ENCODE measurements at places on chromosomes 6 and 20.

- no peak for DNase-seq
Observed at GRCh38 chr6:38646166-38646878, 6.6 kb upstream of the BTBD9 start.

- DNase-seq = peak; percentile 14
Observed at GRCh38 chr6:41269166-41269565, 17.3 kb downstream of the TREM1 start.

DNA sequence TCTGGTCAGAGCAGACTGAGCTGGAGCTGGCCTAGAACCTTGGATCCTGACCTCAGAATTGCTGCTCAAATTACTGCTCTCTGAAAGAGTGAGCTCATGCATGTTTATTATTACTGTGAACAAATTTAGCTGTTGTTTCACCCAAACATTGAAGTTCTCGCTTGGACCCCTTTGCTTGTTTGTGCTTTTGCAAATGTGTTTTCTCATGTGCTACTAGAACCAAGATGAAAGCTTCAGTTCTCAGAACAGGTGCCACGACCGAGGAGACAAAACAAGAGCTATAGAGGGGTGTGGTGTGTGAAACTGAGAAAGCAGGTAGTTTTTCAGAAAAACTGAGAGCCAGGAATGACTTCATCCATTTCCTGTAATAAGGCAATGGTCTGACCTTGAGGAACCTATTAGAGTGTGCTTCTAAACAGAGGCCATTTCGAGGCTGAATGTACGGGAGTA, 50.0 kb upstream of the ESR1 start:
- DNase-seq = no peak

DNA sequence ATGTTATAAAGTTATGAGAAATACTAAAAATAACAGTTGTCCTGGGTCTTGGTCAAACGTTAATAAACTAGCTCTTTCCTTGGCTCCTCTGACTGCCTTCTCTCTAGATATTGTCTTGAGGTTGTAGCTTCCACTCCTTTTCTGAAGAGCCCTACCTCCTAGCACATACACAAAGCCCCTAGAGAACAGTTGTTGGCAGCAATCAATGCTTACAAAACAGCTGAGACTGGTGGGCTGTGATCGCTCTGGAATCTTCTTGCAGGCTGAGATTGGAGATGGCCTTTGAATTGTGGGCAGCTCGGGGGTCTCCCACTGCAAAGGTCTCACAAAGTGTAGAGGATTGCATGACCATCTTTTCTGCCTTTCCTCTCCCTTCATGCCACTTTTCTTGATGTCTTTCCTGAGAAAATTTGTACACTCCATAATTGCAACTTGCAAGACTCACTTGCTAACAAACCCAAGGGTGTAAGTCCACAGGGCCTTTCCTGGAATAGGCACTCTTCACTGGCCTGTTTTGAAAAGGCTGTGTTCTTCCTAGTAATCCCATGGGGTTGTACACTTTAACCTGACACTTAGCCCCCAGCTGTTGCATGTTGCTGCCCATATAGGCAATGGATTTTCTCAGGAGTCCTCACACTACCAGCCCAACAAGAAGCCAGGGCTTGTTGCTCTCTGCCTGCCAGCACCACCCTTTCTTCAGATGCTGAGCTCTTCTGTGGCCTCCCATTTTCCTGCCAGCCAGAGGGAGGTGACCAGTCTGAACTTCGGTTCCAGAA, 99.9 kb downstream of the TCP11 start:
- DNase-seq = no peak

DNA sequence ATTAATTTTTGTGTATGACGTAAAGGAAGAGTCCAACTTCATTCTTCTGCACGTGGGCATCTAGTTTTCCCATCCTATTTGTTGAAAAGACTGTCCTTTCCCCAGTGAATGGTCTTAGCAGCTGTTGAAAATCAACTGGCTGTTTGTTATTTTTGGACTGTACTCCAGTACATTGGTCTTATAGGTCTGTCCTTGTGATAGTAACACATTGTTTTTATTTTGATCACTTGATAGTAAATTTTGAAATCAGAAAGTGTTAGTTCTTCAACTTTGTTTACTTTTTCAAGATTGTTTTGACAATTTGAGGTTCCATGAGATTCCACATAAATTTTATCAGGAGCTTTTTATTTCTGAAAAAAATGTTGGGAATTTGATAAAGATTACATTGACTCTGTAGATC, 280.2 kb upstream of the FOXQ1 start:
- DNase-seq = no peak

- no peak for DNase-seq
Observed at GRCh38 chr6:144580771-144581170, 295.6 kb downstream of the UTRN start.

DNA sequence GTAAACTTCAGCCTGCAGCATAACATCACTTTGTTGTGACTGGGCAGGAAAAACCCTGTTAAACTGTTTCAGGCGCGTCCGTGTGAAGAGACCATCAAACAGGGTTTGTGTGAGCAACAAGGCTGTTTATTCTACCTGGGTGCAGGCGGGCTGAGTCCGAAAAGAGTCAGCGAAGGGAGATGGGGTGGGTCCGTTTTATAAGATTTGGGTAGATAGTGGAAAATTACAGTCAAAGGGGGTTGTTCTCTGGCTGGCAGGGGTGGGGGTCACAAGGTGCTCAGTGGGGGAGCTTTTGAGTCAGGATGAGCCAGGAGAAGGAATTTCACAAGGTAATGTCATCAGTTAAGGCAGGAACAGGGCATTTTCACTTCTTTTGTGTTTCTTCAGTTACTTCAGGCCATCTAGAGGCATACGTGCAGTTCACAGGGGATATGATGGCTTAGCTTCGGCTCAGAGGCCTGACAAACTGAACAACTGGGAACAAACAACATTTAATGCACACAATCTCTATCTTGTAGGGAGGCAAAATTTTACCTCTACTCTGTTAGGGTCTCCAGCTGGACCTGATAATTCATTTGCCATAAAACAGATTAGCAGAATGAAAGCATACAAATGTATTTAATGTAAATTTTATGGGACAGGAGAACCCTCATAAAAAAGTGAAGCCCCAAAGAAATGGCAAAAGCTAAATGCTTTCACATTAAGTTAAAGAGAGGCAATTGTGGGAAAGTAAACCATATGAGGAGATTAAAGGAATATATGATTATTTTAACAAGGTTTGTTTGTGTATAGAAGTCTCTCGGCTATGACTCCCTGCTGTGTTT, 58.3 kb upstream of the HFE start:
- DNase-seq = no peak

- DNase-seq = peak; percentile 50
Observed at GRCh38 chr20:8790442-8791074, 278.3 kb upstream of the PLCB4 start.

DNA sequence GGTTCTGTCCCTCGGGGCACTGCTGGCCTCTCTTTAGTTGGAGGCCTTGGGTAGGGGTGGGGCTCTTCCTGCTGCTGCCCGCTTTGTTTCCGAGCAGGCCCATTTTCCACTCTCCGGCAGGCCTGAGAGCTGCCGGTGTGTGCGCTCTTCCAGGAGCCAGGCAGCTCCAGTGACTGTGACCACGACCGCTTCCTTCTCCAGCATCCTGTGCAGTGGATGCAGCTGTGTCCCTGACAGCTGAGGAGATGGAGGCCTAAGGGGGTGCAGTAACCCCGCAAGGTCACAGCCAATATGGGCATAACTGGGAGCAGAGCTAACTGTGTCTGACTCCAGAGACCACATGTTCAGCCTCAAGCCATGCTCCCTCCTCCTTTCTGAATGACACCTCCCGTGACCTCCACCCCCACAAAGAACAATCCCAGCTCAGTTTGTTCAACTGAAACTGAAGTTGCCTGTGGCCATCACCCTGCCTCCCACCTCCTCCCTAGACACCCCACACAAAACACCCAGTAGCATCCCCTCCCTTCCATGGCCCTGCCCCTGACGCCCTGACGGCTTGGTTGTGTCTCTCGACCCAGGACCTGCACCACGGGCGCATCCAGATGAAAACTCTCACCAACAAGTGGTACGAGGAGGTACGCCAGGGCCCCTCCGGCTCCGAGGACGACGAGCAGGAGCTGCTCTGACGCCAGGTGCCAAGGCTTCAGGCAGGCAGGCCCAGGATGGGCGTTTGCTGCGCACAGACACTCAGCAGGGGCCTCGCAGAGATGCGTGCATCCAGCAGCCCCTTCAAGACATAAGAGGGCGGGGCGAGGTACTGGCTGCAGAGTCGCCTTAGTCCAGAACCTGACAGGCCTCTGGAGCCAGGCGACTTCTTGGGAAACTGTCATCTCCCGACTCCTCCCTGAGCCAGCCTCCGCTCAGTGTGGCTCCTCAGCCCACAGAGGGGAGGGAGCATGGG, 27.8 kb downstream of the SPATA2 start:
- no peak for DNase-seq

DNA sequence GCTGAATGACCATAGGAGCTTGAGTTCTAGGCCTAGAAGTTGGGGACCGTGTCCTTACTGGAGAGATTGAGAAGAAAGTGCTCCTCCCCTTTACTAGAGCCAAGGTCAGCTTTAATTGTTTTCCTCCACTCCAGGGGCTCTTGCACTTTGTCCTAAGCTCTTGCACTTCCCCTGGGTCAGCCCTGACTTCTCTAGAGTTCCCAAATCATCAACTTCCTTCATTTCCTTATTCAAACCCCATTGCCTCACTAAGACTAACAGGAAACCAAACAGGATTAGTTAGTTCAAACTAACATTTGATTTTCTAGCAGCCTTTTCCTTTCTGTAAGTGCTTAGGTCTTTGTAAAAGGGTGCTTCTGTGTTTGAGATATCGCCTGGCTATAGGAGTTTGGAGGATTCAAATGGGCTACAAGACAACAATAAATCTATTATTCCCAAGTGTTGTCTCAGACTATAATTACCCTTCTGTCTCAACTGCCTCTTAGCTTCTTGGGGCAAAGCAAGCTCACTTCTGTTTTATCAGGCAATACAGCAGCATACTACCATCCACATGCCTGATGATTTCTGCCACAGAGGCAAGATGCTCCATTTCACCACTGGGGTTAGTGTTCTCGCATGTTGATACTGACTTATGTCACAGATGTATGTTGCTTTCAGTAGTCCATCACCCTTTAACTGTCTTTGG, 12.8 kb upstream of the DTNBP1 start:
- DNase-seq = peak; percentile 64

GRCh38 chr6:1622220-1622850, 12.6 kb downstream of the FOXC1 start:
- DNase-seq = no peak

DNA sequence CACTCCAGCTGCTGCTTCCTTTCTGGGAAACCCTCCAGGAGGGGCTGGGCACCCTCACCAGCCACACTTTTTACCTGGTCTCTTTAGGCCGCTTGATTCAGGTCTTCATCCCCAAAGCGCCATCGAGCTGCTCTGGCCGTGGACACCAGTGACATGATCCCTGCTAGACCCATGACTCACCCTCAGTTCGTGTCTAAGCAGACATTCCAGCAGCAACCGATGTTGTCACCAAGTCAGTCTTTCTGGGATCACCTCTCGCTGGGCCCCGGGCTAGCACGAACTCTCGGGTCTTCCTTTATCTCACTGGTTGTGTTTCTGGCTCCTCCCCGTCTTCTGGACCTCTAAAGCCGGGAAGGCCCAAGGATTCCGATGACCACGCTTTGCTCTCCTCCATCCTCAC, 43.0 kb upstream of the GPR31 start:
- DNase-seq = no peak

DNA sequence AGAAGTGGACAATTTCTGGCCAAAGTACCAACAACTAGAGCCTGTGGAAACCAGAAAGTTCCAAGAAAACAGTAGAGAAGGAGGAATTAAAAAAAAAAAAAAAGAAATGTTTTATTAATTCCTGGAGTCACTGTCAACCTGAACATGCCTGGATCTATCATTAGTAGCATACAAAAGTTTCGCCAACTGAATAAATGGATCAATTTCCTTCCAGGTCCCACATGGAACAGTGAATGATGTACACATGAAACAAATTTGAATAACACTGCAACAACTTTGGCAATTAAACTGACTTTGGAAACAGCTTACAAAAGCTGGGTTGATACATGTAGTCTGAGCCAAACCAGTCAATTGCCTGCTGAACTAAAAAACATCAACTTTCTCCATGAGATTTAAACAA, 90.0 kb upstream of the HMGCLL1 start:
- no peak for DNase-seq

DNA sequence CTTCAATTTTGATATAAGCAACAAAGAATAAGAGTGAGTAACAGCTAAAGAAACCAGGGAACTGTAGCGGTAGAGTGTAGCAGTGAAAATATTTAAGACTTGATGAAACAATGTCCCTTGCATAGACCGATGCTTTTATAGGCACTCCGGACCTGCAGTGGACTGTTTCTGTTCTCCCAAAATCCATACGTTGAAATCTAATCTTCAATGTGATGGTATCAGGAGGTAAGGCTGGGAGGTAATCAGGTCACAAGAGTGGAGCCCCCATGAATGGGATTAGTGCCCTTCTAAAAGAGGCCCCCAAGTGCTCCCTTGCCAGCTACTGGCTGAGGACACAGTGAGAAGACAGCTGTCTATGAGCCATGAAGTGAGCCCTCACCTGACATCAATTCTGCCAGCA, 260.4 kb downstream of the ADGB start:
- no peak for DNase-seq

GRCh38 chr6:34301408-34301807, 52.6 kb upstream of the SMIM29 start:
- no peak for DNase-seq

GRCh38 chr6:52566853-52567279, 10.0 kb downstream of the TRAM2 start:
- no peak for DNase-seq

DNA sequence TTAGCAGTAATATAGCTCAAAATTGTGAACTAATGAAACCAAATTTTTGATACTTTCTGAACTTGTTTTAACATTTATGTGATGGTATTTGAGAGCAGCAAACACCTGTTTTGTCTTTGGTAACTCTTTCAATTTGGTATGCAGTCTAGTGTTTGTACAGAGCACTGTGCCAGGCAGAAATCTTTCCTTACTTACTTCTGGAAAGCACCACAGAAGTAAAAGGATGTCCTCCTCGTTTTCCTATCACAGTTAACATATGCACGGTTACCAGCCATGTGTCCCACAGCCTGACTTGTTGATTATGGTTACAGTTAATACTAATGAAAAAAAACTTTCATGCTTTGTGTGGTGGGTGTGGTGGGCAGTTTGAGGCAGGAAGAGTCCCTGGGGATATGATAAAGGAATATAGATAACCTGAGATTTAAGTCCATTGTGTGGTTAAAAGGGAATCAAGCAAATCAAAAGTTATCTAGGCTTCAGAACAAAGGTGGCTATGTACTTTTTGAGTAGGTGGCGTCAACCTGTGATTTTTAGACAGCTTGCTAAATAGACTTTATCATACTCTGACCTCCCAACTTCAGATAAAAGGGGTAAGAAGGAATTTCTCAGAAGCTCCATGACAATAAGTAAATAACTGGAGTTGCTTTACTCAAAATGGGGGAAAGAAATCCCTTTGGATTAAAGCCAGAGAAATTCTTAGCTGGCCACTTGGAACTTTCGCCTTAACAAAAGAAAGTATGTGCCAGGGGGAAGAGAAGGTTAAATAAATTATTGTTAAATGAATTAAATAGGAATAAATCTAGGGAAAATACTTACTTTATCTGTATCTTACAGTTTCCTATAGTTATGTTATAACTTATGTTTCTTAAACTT, 20.1 kb upstream of the COL10A1 start:
- DNase-seq = no peak

GRCh38 chr6:26629359-26629758, 30.2 kb downstream of the ZNF322 start:
- no peak for DNase-seq
